Foreskin melanocyte (primary cell): ENCODE measurements at places on chromosomes 12 and 14.

DNA sequence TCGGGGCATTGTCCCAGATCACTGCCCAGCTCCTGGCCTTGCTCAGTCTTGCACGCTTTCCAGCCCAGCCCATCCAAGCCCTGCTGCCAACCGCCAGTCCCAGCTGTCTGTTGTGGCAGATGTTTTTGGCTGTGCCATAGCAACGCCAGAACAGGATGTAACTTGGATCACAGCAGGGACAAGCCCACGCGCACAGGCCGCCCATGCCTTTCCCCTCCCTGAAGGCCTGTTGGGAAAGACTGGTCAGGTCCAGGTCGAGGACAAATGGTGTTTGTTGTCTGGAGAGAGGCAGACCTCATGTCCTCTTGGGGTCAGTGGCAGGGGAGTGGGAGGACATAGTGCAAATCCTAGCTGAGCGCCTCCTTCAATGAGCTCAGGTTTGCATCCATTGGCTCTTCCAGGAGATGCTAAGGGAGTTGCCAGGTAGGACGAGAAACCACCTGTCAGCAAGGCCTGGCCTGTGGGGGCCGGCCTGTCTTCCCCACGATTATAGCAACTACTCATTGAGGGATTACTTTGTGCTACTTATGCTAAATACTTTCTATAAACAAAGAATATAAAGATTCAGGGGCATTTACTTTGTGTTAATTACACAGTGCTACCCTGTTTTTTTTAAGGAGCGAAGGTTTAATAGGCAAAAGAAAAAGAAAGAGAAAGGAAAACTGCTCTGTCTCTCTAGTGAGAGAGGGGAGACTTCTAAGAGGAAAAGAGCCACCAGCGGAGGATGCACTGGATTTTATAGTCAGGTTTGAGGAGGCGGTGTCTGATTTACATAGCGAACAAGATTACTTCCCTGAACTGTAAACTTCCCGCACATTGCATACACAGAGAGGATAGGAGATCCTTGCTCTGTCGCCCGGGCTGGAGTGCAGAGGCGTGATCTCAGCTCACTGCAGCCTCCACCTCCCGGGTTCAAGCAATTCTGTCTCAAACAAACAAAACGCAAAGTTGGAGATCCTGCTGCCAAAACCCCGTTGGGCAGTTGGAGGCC is 42.8 kb upstream of the CORO1C start:
- peak; percentile 79 for DNase-seq

- DNase-seq: peak; percentile 50
Observed at GRCh38 chr14:73943083-73943482, 6.8 kb downstream of the FAM161B start.

DNA sequence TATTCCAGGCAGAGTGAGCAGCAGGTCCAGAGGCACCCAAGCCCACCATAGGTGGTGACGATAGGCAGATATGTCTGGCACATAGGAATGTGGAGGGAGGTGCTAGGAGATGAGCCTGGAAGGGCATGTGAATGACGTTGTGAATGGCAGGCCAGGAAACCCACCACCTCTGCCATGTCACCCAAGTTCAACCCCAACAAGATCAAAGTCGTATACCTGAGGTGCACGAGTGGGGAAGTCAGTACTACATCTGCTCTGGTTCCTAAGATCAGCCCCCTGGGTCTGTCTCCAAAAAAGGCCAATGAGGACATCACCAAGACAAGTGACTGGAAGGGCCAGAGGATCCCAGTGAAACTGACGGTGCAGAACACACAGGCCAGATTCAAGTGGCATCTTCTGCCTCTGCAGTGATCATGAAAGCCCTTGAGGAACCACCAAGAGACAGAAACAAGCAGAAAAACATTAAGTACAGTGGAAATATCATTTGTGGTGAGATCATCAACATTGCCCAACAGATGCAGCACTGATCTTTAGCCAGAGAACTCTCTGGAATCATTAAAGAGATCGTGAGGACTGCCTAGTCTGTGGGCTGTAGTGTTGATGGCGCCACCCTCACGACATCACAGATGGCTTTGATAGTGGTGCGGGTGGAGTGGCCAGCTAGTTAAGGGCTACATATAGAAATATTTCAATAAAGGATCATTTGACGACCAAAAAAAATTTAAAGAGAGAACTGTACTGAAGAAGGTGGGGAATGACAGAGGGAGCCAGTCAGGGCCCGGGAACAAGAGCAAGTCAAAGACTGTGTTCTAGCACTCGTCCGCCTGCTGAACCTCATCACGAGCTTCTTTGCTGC is 99.7 kb downstream of the ZFP36L1 start:
- no peak for DNase-seq

- no peak for DNase-seq
Observed at GRCh38 chr14:102593061-102593824, 794 bp downstream of the RCOR1 start.

DNA sequence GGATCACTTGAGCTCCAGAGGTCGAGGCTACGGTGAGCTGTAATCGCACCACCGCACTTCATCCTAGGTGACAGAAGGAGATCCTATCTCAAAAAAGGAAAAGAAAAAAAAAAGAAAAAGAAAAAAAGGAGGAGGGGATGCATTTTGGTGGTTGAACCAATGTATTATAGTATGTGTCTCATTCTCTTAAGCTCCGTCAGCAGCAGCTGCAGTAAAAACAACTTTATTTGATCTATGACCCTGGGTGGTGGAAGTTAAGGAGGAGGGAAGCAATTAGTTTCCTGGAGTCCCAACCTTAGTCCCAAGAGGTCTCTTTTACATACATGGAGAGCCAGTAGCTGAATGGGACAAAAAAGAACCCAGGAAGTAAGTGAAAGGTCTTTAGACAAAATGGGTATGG is 26.8 kb upstream of the APOF start:
- DNase-seq: no peak

DNA sequence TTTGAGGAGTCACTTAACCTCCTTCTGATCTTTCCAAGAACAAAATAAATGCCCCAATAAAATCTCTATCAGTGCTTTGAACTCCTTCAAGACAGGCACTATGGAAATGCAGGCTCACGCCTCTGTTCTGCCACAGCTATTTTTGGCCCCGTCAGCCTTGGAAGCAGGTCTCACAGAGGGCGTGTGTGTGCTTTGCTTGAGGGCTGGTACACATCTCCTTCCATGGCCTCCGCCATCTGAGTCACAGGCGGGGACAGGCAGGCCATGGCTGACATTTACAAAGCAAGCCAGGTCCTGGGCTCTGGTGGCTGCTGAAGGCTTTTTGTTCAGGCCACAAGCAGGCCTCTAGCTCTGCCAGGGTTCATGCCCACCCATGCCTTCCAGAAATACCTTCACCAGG is 16.0 kb downstream of the PRIMA1 start:
- no peak for DNase-seq

DNA sequence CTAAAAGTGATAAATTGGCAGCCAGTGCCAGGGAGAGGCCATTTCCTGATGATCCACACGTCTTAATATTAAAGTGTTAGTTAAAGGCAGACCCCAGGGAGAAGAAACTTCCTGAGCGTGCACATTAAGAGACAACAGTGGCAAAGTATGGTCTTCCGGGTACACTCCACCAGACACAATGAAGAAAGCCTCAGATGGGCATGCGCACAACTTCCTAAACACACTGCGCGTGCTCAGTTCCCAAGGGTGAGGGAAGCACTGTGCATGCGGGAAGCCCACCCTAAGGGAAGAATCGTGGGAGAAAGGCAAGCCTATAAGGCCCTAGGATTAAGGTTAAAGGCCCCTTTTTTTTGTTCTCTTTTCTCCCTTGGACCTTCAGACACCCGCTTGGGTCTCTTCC is 140.7 kb upstream of the CDKN3 start:
- DNase-seq: no peak

GRCh38 chr14:70265422-70265821 is 76.7 kb upstream of the SLC8A3 start:
- DNase-seq: no peak

- no peak for DNase-seq
Observed at GRCh38 chr12:106152334-106152733, 13.6 kb upstream of the NUAK1 start.

DNA sequence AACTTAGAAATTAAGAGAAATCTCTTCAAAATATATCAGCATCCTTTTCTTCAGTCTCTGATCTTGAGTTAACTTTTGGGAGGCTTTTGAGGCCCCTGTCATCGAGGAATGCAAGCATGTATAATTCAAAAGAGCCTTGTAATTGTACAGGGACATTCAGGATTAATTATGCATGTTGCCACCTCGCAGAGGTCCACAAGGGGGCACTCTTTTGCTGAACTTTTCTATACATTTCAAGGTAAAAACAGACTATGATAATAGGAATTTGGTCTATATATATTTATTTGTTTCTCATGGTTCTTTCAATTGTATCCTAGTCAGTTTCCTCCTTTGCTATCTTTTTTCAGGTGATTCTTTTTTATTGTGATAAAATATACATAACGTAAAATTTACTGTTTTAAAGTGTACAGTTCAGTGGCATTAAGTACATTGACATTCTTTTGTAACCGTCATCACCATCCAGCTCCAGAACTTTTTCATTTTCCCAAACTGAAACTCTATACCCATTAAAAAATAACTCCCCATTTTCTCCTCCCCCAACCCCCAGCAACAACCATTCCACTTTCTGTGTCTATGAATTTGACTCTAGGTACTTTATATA is 47.0 kb upstream of the SLC2A13 start:
- peak; percentile 44 for DNase-seq

DNA sequence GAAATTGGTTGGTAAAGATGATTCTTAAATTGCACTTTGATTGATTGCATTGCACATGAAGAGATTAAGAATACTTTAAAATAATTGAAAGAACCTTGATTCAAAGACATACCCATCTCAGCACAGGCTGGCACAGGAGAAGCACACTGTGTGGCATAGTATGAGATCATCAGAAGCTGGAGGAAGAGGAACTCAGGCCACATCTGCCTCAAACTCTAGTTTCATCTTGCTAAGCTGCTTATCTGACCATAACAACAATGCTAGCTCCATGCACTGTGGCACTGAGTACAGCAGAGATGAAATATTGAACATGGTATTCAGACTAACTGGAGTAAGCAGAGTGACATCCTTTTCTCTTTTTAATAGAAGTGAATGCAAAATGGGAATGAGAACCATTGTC is 99.1 kb downstream of the TBC1D30 start:
- DNase-seq: no peak

DNA sequence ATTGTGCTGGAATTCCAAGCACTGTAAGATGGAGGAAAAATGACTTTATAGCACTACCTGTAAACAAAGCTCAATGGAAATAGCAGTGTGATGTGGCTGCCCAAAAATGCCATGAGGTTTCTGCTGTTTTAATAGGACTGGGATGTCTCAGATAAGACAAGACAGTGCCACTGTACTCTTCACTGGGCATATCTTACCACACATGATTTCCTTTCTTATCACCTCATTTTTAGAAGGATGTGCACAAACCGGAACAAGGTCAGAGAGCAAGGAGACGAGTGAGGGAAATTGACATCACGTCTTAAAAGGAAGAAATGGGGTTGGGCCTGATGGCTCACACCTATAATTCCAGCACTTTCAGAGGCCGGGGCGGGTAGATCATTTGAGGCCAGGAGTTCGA is 38.4 kb upstream of the FGD4 start:
- DNase-seq: no peak

- DNase-seq: peak; percentile 48
Observed at GRCh38 chr14:91202234-91202974, 42.1 kb downstream of the GPR68 start.

GRCh38 chr14:98955741-98956070 is 316.3 kb downstream of the BCL11B start:
- DNase-seq: no peak

DNA sequence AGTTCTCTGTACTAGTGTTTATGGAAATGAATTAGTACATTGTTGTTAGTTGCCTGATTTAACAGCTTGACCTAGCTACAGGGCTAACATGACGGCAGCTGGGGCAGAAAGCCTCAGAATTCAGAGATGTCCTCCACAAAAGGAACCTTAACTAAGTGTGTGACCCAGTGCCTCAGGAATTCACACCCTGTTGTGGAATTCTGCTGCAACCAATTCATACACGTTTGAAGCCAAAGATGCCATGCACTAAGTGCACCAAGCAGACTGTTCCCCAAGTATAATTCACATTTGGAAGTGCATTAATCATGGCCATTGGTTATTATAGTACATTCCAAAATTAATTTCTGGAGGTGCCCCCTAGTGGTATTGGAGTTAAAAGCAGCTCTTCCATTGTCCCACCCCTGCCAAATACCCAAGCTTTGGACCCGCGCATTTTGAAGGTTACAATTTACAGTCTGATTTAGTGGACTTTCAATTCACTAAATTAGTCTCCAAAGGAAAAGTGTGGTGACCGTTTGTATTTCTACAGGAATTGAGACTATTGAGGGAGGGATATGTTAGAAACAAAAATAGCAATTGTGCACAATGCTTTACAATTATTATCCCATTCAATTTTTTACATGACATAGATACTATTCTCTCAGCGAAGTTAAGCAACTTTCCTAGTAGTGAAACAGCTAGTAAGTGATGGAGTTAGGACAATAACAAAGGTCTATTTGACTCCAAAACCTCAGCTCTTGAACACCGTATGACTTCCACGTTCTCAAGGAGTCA is 85.9 kb downstream of the PAX9 start:
- DNase-seq: no peak

GRCh38 chr14:65070471-65070976 is 31.8 kb downstream of the MAX start:
- DNase-seq: no peak

- DNase-seq: no peak
Observed at GRCh38 chr14:67480011-67480410, 8.5 kb downstream of the TMEM229B start.

GRCh38 chr12:68863109-68863770 is 55.3 kb downstream of the MDM2 start:
- no peak for DNase-seq

DNA sequence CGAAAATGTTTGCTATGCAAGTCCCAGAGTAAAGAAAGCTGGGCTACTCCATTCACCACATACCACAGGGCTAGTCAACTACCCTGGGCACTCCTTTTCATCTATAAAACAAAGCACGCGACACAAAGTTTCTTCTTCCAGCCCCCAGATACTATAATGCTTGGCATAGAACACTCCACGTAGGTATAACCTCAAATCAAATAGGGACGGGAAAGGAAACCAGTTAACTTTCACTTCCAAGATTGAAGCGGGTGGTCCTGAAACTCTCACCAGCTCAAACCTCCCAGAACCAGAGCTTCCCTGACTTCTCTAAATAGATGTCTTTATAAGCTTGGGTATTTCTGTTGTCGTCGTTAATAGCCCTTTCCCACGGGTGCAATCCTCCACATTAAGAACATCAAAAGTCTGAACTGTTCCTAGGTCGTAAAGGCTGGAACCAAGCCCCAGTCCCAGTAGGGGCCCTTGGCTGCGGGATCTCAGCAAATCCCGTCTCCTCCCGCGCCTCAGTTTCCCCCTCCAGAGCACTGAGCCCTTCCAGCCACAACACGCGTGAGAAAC is 647 bp downstream of the LGMN start:
- DNase-seq: no peak
